AG08396 (cell line): ENCODE measurements at places on chromosomes 2 and 18.
A peak's percentile ranks its signal among the peaks of the same experiment; 100 is the strongest.

- DNase-seq, result no peak
Measured at GRCh38 chr2:140356697-140357096, 1576.5 kb upstream of the NXPH2 start.

DNA sequence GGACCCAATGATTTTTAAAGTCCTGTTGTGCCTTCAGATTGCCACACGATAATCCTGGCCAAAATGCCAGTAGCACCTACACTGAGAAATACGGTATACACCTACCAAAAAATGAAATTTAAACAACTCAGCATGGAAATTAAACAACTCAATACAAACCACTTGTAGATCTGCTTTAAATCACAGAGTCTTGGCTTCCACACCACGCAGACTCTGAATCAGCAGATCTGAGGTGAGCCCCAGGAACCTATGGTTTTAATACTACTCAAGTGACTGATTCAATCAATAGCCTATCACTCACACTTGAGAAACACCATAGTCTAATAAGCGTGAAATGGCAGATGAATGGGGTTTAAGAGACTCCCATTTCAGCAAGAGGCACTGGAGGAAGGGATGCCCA is 46.9 kb downstream of the MAP4K3 start:
- no peak for DNase-seq

GRCh38 chr2:167689444-167689843 is 558.0 kb downstream of the STK39 start:
- DNase-seq, result no peak

GRCh38 chr2:19864381-19864780 is 37.4 kb downstream of the TTC32 start:
- DNase-seq, result no peak

- no peak for DNase-seq
Measured at GRCh38 chr2:199409759-199410529, 47.8 kb downstream of the SATB2 start.

GRCh38 chr2:177589186-177589585 is 196.6 kb downstream of the AGPS start:
- no peak for DNase-seq

GRCh38 chr2:219284501-219285372 is 5.6 kb downstream of the DNAJB2 start:
- DNase-seq, result no peak

DNA sequence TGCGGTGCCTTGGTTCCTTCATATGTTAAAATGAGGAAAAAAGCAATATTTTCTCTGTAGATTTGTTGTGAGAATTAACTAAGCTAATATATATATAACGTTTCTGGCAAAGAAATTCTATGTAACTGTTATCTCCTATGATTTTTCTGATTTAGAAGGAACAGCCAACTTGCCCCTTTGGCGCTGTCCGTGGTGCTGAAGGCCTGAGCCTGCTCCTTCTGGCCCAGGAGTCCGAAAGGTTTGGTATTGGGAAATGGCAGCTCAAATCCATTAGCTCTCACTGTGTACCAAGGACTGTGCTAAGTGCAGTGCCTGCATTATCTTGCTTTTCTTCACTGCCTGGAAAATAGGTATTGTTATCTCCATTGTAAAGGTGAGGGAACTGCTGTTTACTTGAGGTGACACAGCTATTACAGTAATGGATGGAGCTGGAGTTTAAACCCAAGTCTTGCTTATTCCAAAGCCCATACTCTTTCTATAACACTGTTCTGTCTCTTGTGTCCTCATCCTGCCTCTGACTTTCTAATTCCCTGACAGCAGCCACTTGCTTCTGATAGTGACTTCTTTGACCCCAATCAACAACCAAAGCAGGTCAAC is 52.2 kb downstream of the C1QL2 start:
- peak; percentile 18 for DNase-seq

DNA sequence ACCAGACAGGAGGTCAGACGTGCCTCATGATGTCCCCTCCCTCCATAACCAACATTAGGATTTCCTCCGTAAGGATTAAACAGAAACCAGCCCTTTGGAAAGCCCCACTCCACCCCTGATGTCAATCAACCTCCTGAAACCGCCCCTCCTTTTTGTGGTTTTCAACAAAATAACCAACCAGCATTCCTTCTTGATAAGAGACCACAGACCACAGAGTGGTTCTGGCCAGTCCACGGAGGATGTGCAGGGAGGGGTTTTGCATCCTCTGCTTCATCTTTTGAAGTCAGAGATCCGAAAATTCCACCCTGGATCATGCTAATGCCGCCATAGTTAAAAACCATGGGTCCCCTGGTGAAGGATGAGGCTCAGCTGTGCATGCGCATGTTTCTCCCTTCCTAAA is 180.0 kb upstream of the CCDC150 start:
- DNase-seq, result no peak

GRCh38 chr2:231527955-231528635 is 2.1 kb downstream of the NMUR1 start:
- no peak for DNase-seq

- DNase-seq, result peak; percentile 40
Measured at GRCh38 chr18:23401400-23402347, 51.4 kb upstream of the RIOK3 start.

DNA sequence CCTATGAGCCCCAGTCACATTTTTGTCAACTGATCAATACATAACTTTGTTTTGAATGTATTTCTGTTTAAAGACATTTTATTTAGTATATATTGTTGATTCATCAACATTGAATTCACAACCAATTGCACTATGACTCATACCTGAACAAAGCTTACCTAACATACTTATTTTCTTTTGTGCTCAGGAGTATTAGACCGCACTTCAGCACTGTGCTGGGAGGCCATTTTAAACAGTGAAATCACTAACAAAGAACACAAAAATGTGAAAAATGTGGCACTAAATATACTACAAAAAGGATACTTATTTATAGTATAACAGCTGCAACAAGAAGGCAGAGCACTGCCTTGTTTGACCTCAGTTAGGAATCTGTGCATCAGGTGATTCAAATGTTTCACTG is 12.4 kb upstream of the IFIH1 start:
- no peak for DNase-seq

GRCh38 chr2:8400196-8400595 is 281.7 kb upstream of the ID2 start:
- DNase-seq, result no peak

GRCh38 chr2:63287956-63288355 is 237.3 kb downstream of the OTX1 start:
- DNase-seq, result no peak

DNA sequence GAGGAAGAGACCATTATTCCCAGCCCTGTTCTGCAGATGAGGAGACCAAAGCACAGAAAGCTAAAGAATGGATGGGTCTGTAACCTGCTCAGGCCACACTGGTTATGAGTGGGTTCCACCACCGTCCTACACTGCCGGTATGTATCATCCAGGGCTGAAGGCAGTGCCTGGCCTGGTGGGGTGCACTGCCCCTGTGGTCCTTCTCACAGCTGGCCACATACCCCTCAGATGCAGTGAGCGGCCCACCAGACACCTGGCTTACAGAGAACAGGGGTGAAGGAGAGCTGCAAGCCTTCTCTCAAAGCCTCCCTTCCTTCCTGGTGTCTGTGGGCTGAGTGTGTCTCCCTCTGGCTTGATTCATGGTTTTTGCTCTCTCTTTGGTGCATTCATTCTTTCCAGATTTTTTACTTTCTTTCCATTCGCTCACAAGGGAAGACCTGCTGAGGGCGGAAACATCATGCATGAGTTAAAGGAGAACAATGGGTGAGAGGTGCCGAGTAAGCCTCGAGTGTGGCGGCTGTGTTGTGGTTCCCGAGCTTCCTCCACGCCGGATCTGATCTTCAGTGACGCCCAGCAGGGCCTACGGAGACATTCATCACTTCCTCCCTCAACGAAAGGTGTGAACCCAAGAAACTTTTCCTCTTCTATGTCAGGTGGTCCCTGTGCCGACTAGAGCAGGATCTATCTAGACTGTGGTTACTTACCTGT is 62.1 kb upstream of the REL start:
- no peak for DNase-seq

- no peak for DNase-seq
Measured at GRCh38 chr18:35991696-35992095, 19.2 kb downstream of the RMP24 start.

DNA sequence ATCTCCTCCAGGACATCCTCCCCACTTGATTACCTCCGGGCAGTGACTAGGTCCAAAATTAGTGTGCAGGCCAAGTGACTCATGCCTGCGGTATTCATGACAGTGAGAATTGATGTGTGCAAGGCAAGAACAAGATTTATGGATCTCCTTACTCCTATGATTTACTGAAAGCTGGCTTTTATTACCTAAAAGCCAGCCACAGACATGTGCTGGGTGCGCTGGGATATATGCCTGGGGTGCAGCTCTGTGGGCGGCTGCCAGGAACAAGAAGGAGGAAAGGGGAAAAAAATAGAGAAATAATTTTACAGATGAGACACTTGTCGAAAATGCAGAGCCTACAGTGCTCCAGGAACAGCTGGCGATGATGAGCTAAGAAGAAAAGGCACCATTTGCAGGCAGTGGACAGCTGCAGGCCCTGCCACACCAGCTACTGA is 359.3 kb downstream of the CMPK2 start:
- DNase-seq, result no peak

GRCh38 chr2:160670618-160671017 is 177.0 kb upstream of the RBMS1 start:
- DNase-seq, result no peak

GRCh38 chr18:44586782-44587524 is 93.7 kb upstream of the SETBP1 start:
- no peak for DNase-seq

DNA sequence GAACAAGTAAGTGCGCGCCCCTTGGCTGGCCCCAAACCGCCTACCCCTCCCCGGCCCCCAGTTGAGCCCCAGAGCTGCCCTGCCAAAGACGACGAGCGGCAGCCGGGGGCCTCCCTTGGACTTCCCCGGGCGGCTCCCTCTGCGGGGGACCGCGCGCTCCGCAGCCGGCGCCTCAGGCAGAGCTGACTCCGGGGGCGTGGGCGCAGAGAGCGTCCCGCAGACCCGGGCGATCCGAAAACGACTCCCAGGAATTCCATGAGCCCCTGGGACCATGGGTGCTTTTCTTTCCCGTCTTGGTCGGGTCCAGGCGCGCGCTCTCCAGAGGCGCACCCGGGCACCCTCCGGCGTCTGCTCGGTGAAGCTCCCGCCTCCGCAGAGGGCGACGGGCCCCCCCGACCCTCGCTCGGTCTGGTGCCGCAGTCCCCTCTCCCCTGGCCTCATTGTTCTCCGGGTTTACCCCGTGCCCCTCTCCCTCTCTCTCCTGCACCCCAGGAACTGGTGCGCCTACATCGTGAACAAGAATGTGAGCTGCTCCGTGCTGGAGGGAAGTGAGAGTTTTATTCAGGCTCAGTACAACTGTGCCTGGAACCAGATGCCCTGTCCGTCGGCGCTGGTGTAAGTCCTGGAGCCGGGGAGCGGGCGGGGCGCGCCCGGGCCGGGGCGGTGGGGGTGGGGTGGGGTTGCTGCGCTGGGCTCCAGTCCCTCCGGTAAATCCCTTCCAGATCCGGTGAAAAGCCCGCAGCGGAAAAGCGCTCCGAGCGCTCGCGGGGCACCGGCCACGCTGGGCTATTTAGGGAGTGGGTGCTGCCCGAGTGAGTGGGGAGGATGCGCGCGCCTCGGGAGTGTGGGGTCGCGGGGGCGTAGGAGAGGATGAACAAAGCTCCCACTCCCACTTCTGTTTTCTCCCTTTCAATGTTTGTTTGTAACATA is 776 bp downstream of the EMILIN2 start:
- DNase-seq, result peak; percentile 46

DNA sequence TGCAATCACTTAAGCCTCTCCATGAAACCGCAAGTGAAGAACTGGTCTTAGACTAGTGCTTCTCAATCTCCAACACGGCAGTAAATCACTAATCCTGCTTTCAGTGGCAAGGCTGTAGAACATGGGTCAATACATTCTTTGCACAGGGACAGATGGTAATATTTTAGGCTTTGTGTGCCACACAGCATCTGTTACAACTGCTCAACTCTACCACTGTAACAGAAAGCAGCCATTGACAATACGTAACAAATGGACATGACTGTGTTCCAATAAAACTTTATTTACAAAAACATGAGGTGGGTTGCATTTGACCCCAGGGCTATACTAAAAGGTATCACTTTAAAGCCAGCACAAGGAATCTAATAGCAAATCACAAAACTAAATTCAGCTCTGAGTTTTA is 51.1 kb downstream of the RNF152 start:
- DNase-seq, result no peak

GRCh38 chr18:76805221-76805620 is 17.1 kb upstream of the ZNF236 start:
- DNase-seq, result peak; percentile 41

- no peak for DNase-seq
Measured at GRCh38 chr2:24771764-24772586, 21.2 kb downstream of the PTRHD1 start.

DNA sequence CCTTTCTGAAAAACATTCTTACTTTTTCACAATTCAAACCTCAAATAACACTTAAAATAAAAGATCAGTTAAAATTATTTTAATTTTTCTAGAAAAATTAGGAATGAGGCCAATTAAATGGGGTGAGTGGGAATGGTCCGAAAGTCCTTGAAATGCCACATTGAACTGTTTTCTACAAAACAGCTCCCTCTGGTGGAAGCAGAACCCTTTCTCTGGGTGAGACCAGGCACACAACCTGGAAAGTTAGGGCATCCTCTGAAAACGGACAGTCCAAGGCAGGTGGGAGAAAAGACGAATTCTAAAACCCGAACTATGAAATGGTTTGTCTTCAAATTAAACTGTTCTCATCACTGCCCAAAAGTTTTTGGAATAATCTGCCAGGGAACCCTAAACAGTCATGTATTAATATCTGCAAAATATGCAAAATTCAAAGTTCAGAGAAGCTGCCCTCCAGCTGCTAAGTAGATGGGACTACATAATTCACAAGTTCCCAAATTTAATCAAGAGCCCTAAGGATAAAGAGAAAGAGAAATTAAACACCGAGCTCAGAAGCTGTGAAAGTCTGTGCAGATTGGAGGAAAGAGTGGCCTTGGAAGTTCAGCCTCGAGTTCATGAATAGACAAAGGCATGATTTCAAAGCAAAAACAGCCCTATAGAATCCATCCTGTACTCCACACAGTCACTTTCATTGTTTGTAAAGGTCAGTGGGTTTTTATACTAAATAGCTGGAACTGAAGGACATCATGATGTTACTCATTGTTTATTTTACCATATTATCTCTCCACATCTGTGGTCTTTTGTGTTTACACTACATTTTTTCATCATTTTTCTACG is 108.3 kb downstream of the PIEZO2 start:
- peak; percentile 65 for DNase-seq

DNA sequence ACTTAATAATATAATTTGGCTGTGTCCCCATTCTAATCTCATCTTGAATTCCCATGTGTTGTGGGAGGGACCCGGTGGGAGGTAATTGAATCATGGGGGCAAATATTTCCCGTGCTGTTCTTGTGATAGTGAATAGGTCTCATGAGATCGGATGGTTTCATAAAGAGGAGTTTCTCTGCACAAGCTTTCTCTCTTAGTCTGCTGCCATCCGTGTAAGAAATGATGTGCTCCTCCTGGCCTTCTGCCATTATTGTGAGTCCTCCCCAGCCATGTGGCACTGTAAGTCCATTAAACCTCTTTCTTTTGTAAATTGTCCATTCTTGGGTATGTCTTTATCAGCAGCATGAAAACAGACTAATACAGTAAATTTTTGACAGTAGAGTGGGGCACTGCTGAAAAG is 102.5 kb upstream of the LTBP1 start:
- no peak for DNase-seq
